ENCODE measurements at places on chromosomes 6 and 20.

GRCh38 chr6:119566546-119567260 is 217.1 kb upstream of the MAN1A1 start:
- DNase-seq, result no peak

- no peak for DNase-seq
Observed at GRCh38 chr6:15365273-15365687, 119.4 kb downstream of the JARID2 start.

DNA sequence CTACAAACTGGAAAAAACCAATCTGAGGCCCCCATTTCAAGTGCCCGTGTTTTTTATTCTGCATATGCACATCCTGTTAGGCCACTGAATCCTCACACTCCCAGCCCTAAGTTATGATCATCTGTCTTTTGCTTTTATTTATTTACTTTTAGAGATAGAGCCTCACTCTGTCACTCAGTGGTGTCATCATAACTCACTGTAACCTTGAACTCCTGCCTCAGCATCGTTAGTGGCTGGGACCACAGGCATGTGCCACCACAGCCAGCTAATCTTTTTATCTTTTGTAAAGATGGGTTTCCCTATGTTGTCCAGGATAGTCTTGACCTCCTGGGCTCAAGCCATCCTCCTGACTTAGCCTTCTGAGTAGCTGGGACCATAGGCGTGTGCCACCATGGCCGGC is 29.6 kb upstream of the CLDN20 start:
- no peak for DNase-seq

DNA sequence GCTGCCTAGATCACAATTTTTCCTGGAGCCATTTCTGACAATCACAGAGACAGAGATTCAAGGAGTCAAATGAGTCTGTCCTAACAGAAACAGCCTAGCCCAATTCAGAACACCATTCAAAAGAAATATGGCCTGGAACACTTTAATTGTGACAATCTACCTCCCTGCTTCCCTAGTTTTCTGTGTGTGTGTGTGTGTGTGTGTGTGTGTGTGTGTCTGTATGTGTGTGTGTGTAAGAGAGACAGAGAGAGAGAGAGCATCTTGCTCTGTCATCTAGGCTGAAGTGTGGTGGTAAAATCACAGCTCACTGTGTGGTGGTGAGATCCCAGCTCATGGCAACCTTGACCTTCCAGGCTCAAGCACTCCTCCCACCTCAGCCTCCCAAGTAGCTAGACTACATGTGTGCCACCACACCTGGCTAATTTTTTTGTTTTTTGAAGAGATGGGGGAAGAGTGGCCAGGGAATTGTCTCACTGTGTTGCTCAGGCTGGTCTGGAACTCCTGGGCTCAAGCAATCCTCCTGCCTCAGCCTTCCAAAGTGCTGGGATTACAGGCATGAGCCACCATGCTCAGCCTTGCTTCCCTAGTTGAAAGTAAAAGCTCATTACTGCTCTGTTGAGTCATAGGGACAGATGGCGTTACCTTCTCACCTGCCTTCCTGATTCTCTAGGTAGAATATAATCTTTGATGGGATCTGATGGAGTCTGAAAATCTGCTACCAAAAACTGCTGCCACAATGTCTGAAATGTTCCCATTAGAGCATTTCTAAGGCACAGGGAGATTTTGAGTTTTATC is 89.6 kb upstream of the BEND6 start:
- DNase-seq, result no peak

DNA sequence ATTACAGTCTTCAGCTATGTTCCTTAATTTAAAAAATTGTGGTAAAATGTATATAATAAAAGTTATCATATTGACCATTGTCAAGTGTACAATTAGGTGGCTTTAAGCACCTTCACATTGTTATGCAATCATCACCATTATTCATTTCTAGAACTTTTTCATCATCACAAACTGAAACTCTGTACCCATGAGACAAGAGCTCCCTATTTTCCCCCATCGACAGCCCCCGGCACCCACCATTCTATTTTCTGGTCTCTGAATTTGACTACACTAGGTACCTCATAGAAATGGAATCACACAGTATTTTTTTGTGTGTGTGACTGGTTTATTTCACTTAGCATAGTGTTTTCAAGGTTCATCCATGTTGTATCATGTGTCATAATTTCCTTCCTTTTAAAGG is 39.7 kb upstream of the FYN start:
- no peak for DNase-seq

- DNase-seq, result no peak
Observed at GRCh38 chr6:29336269-29336668, 32.4 kb downstream of the OR5V1 start.

GRCh38 chr20:24779946-24780345 is 169.1 kb upstream of the CST7 start:
- no peak for DNase-seq

- no peak for DNase-seq
Observed at GRCh38 chr20:41047279-41047974, 18.8 kb downstream of the TOP1 start.

- DNase-seq, result no peak
Observed at GRCh38 chr20:52496191-52496590, 304.6 kb upstream of the ZFP64 start.

Measured in DND-41 (cell line).